T-helper 17 cell (primary cell): ENCODE measurements at places on chromosomes 2 and 18. TPM values are rescaled to one million over a fixed set of nuclear protein-coding genes. Genes with fewer than 3 reads are reported as not detected.

Gene COL6A3
- total RNA-seq = 2.6 TPM

DNA sequence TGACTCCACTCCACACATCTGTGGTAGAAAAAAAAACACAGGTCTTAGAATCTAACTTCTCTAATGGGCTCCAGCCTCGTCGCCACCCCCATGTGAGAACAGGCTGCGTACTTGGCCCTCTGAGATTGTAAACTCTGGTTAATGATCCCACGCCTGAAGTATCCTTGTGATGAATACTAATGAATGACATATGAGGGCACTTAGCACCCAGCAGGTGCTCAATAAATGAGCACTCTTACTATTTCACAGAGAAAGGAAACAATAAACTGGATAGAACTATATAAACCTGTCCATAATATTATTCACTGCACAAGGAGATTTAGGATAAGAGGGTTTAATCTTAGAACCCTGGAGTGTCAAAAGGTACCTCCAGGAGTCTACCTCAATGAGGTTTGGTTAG, 310.1 kb upstream of the HNRNPA3 start:
- H3K4me1 ChIP-seq = no peaks in the 10 kb centered on the region
- DNase-seq = no peak
- peaks cover 24% of the 10 kb centered on the region for H3K27me3 ChIP-seq
- H3K27ac ChIP-seq = no peak overlapping the region
- no peaks in the 10 kb centered on the region for H3K36me3 ChIP-seq

DNA sequence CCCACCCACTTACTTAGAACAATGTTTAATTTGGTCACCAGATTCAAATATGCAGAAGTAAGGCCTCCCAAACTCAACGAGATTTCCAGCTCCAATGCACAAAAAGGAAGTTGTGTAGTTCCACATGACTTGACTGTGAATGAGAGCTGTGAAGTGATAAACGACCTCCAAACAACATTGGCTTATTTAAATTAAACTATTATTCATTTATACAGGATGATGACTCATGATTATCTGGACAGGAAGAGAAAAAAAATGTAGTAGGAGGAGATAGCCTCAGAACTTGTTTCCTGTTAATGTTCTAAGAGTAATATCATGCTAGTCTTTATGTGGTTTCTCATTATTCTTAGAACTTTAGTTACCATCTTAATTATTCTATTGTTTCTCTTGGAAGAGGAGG, 237.3 kb downstream of the C1D start:
- H3K4me3 ChIP-seq = no peak overlapping the region
- H3K4me1 ChIP-seq = no peaks in the 10 kb centered on the region
- no peak overlapping the region for H3K27ac ChIP-seq
- no peak for DNase-seq

- DNase-seq = no peak
- no peaks in the 10 kb centered on the region for H3K27me3 ChIP-seq
- no peak overlapping the region for H3K4me3 ChIP-seq
- H3K27ac ChIP-seq = no peak overlapping the region
- no peaks in the 10 kb centered on the region for H3K36me3 ChIP-seq
These were observed 27.5 kb downstream of the RAMP1 start for GRCh38 chr2:237886685-237887481.

Gene CHRND
- total RNA-seq = not detected

DNA sequence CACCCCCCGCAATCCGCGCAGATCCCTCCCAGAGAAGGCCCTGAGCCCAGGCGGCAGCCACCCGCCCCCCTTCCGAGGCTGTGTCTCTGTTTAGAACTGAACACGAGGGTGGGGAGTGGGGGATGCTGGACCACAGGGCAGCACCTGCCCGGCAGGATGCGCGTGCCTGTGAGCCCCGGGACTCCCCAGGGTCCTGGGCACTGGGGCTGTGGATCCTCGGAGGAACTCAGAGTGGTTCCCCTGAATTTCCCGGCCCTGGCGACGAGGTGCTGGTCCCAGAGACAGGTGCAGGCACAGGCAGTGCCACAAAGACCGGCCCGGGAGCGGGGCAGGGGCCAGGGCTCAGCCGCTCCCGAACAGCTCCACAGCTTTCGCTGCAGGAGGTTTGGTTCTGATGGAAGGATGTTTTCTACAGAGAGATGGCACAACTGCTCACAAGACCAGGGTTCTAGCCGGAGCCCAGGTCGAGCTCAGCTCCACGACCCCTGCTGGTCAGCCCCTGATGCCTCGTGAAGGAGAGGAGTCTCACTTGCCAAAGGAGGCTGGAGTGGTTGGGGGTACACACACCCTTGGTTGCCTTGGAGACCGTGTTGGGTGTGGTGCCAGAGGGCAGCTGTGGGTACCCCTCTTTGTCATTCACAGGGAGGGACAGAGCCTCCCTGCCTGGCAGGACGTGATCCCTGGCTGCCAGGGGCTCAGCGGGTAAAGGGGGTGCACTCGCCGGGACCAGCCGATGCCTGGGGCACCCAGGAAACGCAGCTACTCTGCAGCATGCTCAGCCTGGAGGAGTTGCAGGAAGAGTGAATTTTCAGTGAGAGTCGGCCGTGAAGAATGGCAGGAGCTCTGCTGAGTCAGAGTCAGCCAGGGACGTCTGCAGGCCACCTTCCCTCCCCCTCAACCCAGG, 4.4 kb upstream of the NEU4 start:
- peak overlapping the region; percentile 68 for H3K27ac ChIP-seq
- no peaks in the 10 kb centered on the region for H3K27me3 ChIP-seq
- no peaks in the 10 kb centered on the region for H3K36me3 ChIP-seq
- H3K4me1 ChIP-seq = peaks cover 7% of the 10 kb centered on the region
- peak overlapping the region; percentile 83 for H3K4me3 ChIP-seq

DNA sequence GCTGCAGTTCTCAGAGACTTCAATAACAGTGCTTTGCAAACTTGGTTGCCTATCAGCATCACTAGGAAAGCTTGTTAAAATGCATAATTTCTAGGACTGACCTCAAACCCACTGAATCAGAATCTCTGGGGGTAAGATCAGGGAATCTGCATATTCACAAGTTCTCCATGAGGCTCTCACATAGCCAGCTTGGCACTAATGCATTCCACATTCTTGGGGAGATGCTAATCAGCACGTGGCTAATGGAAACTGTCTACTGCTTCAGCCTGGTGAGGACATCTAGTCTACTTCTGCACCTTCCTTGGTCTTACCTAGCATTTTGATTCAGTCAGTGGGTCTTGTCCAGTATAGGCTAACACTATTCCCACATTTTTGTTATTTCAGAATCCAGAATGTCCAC, 56.3 kb downstream of the RBKS start:
- H3K4me3 ChIP-seq = no peak overlapping the region
- peaks cover 9% of the 10 kb centered on the region for H3K27me3 ChIP-seq
- no peak overlapping the region for H3K27ac ChIP-seq
- peaks cover 5% of the 10 kb centered on the region for H3K36me3 ChIP-seq

Gene RESP18
- total RNA-seq = not detected

DNA sequence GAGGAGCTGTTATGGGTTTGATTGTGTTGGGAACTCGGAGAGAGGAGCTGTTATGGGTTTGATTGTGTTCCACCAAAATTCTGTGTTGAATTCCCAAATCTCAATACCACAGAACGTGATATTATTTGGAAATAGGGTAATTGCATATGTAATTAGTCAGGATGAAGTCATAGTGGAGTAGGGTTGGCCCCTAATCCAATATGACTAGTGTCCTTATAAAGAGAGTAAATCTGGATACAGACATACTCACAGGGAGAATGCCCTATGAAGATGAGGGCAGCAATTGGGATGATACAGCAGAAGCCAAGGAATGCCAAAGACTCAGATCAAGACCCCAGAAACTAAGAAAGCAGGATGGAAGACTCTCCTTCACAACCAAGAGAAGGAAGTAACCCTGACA, 1023.2 kb upstream of the ZEB2 start:
- DNase-seq = no peak
- no peaks in the 10 kb centered on the region for H3K36me3 ChIP-seq
- H3K27me3 ChIP-seq = no peaks in the 10 kb centered on the region
- H3K27ac ChIP-seq = no peak overlapping the region

Gene KCNF1
- total RNA-seq = not detected

- no peaks in the 10 kb centered on the region for H3K4me1 ChIP-seq
- H3K36me3 ChIP-seq = no peaks in the 10 kb centered on the region
- H3K27me3 ChIP-seq = peaks cover 2% of the 10 kb centered on the region
These were observed 12.0 kb downstream of the HNMT start for GRCh38 chr2:137976274-137976673.

GRCh38 chr18:64714086-64714485, 565.2 kb upstream of the LINC00305 start:
- no peak overlapping the region for H3K27ac ChIP-seq
- H3K27me3 ChIP-seq = no peaks in the 10 kb centered on the region
- no peak for DNase-seq
- H3K4me3 ChIP-seq = no peak overlapping the region

DNA sequence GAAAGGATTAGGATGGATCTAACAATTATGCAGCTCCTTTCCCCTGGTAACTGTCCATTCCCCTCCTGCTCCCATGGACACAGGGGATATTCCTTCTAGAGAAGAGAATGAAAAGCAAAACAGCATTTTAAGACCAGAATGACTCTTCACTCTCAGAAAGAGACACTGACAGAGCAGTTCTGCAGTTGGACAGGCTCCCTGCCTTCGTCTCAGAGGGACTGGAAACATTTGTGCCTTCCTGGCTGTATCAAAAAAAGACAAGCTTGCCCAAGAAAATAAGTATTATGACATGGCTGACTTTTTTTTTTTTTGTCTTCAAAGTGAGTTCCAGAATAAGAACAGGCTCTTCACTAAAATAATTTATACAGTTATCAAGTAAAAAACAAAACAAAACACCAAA, 9.5 kb downstream of the PID1 start:
- no peak overlapping the region for H3K4me3 ChIP-seq
- H3K4me1 ChIP-seq = no peaks in the 10 kb centered on the region
- DNase-seq = no peak

- DNase-seq = no peak
- H3K27ac ChIP-seq = peak overlapping the region; percentile 83
- H3K27me3 ChIP-seq = no peaks in the 10 kb centered on the region
- H3K4me1 ChIP-seq = peaks cover 7% of the 10 kb centered on the region
- no peak overlapping the region for H3K4me3 ChIP-seq
These were observed 88.1 kb downstream of the EIPR1 start for GRCh38 chr2:3289526-3289925.

Gene ZNF804A
- not detected for total RNA-seq

GRCh38 chr2:29518010-29518409, 402.8 kb downstream of the CLIP4 start:
- DNase-seq = no peak
- no peaks in the 10 kb centered on the region for H3K36me3 ChIP-seq
- H3K27ac ChIP-seq = no peak overlapping the region
- H3K4me3 ChIP-seq = no peak overlapping the region

- H3K36me3 ChIP-seq = peaks cover 10% of the 10 kb centered on the region
- peak overlapping the region; percentile 37 for H3K27ac ChIP-seq
These were observed 106.0 kb downstream of the DTNB start for GRCh38 chr2:25567406-25567805.

Gene EFEMP1
- not detected for total RNA-seq

GRCh38 chr2:31384771-31385276, 29.7 kb downstream of the XDH start:
- H3K4me1 ChIP-seq = peaks cover 5% of the 10 kb centered on the region
- H3K27me3 ChIP-seq = peaks cover 6% of the 10 kb centered on the region
- no peak for DNase-seq
- no peaks in the 10 kb centered on the region for H3K36me3 ChIP-seq

- no peak overlapping the region for H3K4me3 ChIP-seq
- no peaks in the 10 kb centered on the region for H3K4me1 ChIP-seq
- H3K27me3 ChIP-seq = no peaks in the 10 kb centered on the region
- no peak for DNase-seq
- no peaks in the 10 kb centered on the region for H3K36me3 ChIP-seq
These were observed 46.2 kb upstream of the ARHGAP28 start for GRCh38 chr18:6683112-6683876.
